Activated T-cell treated with anti-CD3 and anti-CD28 coated beads for 4 hours (primary cell): ENCODE measurements at places on chromosomes 5 and 9.

GRCh38 chr5:151125421-151125820 lies 32.2 kb downstream of the ANXA6 start:
- no peak for DNase-seq

- DNase-seq: no peak
These were observed 16.7 kb upstream of the THG1L start for GRCh38 chr5:157714596-157714864.

GRCh38 chr9:77949751-77950436 lies 81.7 kb downstream of the GNAQ start:
- no peak for DNase-seq

GRCh38 chr9:115855458-115856133 lies 298.0 kb upstream of the PAPPA start:
- no peak for DNase-seq

DNA sequence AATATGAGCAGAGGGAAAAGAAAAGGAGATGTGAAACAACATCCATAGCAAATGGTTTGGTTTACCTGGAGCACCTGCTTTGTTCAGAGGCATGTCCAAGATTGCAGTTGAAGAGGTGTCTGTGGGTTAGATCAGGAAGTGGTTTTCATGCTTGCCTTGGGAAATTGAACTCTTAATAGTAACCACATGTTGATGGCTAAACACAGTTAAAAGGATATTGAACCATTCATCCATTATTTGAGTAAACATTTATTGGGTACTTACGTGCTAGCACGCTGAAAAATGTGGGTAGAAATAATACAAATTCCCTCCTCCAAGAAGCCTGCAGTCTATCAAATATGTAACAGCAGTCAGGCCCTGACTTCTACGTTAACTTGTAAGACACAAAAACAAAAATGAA lies 235.7 kb upstream of the TNC start:
- DNase-seq: no peak

- DNase-seq: no peak
These were observed 1682.4 kb downstream of the MAT2B start for GRCh38 chr5:165187815-165188214.

DNA sequence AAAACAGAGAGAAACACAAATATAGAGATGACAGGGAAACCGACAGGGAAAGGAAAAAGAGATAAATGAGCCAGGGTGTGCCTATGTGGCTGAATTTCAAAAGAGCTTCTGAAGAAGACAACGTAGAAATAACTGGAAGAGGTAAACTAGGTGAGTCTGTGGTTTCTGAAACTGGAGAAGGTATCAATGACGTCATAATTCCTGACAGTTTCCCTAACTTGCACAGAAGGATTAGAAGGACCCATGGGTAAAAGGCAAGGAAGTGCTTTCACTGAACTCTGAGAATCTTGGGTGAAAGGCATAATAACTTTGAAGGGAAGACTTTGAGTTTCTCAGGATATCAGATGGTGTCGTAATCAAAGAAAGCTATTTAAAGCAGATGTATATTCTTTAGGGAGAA lies 790.8 kb upstream of the NUDT12 start:
- DNase-seq: no peak

DNA sequence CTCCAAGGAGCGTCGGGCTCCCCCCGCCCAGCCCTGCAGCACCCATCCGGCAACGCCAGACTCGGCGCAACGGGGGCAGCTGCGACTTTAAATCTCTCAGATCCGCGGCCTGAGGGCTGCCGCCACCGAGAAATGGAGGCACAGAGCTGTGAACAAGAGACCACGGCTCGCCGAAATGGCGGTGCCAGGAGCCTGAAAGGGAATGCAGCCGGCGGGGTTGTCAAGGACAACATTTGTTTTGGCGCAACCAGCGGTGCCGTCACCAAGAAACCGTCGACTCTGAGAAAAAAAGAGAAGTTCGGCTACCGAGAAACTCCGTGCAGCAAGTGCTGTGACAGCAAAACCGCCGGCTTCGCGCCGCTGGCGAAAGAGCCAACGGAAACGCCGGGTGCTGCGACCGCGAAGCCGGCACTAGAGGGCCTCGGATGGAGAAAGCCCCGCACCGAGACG lies 2.1 kb upstream of the ANXA2R start:
- DNase-seq: peak; percentile 56

DNA sequence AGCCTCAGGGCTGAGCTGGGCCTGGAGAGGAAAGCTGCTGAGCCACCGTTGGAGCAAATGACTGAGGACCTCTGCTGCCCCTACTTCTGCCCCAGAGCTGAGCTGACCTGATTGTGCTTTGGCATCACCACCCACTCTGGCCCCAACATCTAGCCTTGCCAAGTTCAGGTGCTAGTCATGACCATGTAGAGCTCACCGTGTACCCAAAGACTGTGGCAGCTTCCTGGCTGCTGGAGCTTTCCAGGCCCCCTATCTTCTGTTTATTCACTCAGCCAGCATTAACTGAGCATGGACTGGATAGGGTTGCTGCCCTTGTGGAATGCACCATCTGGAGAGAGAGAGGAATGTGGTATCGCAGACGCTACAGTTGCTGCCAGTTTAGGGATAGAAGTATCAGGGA lies 49.1 kb downstream of the JADE2 start:
- DNase-seq: no peak

DNA sequence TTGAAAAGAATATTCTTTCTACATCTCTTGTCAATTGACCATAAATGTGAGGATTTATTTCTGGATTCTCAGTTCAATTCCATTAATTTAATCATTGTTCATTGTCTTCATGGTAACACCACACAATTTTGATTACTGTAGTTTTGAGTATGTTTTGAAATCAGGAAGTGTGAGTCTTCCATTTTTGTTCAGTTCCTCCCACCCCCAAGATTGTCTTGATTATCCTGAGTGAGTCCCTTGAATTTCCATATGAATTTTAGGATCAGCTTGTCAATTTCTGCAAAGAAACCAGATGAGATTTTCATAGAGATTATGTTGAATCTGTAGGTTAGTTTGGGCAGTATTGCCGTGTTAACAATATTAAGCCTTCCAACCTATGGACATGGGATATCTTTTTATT lies 9.5 kb downstream of the CYFIP2 start:
- DNase-seq: no peak

GRCh38 chr5:137666461-137666850 lies 69.4 kb downstream of the KLHL3 start:
- no peak for DNase-seq

DNA sequence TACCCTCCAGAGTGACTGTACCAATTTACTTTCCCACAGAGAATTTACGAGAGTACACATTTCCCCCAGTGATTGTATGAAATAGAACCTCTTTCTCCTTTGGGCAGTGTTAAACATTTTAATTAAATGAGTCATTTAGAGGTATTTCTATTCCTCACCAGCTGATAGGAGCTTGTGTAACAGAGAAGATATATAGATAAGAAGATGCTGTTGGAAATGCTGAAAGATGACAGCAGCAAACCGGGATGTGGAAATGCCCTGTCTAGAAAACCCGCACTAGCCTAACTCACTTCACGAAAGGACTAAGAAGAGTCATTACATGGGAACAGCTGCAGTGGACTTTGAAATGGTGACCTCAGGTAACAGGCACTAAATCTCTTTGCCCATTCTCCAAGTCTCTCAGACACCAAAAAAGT lies 68.3 kb downstream of the LPAR1 start:
- no peak for DNase-seq

- DNase-seq: no peak
These were observed 370.9 kb downstream of the MRPS30 start for GRCh38 chr5:45179686-45180085.

DNA sequence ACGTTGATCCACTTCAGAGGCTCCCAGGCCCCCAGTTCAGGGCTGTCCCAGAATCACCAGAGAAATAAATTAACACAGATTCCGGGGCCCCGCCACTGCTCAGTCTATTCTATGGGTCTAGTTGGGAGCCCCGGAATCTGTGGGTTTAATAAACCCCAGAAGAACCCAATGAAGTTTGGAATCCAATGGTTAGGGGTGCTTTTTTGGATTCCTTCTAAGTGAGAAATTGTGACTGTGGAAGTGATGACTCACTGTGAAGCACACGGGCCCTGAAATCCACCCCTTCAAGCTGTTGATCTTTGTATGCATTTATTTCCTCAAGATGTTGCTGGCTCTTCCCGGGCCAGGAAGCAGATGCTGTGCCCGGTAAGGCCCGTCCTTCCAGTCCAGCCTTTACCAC lies 57.3 kb upstream of the SLC28A3 start:
- DNase-seq: no peak

DNA sequence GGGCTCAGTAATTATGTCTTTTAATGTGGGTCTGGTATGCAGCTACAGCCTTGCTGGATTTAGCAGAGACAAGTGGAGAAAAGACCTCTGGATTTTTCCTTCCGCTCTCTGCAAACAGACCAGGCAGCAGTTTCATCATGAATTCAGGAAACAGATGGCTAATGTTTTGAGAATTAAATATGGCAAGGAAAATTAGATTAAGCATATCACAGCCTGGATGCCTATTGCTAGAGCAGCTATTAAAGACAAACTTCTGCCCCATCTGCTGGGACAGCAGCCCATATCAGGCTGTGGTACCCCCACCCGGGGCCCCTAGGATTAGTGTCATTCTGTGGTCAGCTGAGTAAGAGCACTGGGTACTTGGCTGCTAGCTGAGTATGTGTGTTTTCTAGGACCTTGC lies 6.2 kb downstream of the SKP2 start:
- DNase-seq: no peak

DNA sequence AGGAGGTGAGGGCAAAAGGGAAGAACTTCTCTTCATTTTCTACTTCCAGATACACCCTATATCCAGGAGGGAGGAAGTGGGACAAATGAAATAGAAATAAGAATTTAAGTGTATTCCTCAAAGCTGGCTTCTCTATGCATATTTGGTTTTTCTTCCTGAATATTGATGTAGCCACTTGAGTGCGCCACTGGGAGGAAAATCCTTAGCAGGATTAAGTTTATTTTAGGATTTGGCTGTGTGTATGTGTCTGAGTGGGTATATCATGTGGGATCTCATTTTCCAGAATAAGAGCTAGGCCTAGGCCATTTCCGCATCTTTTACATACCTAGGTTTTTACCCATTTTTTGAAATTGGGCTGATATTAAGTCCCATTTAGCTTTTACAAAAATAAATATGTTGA lies 42.5 kb downstream of the MAP1B start:
- DNase-seq: no peak

- no peak for DNase-seq
These were observed 133.3 kb downstream of the KIAA0825 start for GRCh38 chr5:94485067-94485466.

- no peak for DNase-seq
These were observed 157.0 kb downstream of the C9orf152 start for GRCh38 chr9:110050925-110051355.

GRCh38 chr9:68727636-68728035 lies 22.6 kb downstream of the PIP5K1B start:
- DNase-seq: no peak

GRCh38 chr9:87282538-87282937 lies 215.1 kb upstream of the DAPK1 start:
- DNase-seq: no peak

- no peak for DNase-seq
These were observed 37.9 kb downstream of the ERGIC1 start for GRCh38 chr5:172871982-172872381.

DNA sequence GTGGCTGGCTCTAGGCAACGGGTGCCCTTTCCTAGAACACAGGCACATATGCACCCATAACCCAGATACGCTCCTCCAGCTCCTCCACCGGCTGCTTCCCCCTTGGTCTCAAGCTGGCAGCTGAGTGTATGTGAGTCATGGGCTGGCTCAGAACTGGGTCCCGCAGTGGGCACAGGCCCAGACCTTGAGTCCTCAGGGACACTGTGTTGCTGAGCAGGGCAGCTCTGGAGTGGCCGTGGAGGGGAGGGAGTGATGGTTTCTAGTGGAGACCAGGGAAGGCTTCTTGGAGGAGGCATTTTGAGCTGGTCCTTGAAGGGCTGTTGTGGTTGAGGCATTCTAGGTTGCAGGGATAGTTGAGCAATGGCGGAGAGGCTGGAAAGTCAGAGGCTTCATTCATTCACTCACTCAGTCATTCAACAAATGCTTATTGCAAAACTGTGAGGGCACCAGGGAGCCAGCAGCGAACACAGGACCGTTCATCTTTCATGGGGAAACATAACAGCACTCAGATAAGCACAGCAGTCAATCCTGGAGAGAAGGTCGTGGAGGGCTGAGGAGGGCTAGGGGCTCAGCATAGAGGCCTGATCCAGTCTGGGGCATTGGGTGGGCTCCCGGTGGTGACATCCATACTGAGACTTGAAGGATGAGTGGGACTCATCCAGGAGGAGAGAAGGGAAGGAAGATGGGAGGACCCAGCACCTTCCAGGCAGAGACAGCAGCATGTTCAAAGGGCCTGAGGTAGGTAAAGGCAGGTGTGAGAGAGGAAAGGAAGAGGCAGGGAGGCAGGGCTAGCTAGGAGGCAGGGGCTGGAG lies 2.4 kb downstream of the BBLN start:
- no peak for DNase-seq

DNA sequence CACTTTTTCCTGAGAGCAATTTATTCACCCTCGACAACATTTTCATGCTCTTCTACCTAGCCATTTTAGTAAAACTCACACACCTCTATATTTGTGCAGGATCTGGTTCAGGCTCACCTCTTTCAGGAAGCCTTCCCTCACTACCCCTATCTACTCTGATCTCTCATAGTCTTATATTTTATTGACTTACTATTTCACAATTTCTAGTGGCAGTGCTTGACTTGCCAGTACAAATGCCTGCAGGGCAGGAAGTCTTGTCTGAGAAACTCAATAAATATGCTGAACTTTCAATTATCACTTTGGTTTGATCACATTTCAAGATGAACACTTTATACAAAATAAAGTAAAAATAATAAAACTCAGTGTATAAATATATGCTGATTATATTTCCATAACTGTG lies 226.8 kb downstream of the CETN3 start:
- no peak for DNase-seq

DNA sequence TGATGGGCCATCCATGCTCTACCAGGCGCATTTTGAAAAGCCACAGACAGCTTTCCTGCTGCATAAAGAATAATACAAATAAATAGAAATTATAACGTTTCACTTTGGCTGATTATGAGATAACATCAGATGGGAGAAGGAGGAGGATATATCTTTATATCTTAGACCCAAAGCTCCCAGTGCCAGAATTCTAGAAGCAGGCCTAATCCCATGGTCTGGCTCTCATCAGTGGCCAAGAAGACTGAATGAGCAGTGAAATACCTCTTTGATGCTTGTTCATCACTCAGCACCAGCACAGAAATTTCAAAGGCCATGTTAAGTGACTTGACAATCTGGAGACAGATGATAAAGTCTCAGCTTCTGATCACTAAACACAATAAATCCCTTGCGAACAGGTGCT lies 107.6 kb downstream of the PPP2R2B start:
- no peak for DNase-seq

DNA sequence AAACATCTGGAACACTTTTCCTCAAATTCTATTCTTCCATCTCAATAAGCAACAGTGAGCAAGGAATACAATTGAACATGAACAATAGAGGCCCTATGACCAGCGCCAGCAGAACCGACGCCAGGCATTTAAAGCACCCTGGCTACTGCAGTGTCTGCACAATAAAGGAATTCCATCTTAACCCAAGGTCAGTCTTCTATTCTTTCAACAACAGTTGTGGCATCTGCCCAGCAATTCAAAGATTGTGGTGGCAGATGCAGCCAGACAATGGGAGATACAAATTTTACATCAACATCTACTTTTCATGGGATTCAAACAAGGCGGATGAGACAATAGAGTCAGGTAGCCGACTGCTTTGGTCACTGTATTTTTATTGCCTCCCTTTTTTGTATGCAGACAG lies 65.9 kb downstream of the ELL2 start:
- DNase-seq: no peak
